ENCODE measurements at places on chromosomes 4 and X.

- DNase-seq, result no peak
These were observed 70.9 kb downstream of the EPHA5 start for GRCh38 chr4:65599340-65599739.

DNA sequence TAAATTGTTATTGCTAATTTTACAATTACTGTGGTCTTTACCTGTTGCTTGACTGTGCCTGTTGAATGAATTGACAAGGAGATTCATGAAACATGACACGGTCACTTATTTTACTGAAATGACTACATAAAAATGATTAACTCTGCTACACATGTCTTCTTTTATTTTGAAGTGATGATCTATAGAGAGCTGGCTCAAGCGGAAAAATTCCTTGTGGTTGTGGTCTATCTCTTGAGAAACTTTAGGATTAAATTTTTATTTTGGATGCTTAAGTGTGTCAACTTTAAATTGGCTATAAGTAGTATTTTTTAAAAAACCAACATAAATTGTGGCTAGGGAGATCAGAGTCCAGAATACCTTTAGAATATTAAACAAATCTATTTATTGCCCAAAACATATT is 131.8 kb upstream of the PITX2 start:
- DNase-seq, result no peak

GRCh38 chr4:99816545-99817308 is at the start of gene DAPP1:
TSS of gene DAPP1 (plus strand) at chr4:99816827. CDS start at chr4:99816914, 87 bp downstream.
- no peak for DNase-seq

DNA sequence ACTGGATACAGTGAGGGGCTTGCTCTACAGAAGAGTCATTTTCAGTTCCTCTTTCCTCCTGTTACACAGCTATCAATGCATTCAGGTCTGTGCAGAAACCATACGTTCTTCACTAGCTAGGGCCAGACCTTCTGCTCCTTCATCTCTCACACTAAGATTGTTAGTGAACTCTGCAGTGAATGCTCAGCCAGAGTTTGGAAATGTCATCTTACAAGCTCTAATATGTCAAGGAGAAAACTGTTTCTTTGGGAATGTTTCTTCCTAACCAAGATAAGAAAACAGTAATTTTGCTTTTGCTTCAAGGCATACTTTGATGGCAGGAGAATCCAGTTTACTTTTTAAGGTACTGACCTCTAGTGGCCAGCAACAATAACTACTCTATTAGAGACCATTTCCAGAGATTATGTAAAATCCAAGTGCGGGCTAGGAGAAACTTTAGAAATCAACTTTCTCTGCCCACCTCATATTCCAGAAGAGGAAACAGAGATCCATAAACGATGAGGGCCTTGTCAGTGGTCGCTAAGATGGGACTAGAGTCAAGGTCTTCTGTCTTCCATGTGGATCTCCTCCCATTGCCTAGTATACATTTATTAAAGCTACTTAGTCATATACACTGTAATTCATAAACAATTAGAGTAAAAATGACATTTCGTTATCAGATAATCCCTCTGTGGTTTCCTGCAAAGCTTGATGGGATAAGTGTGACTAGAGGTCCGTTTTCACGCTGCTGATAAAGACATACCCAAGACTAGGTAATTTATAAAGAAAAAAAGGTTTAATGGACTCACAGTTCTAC is 12.1 kb upstream of the CC2D2A start:
- DNase-seq, result peak; percentile 1

DNA sequence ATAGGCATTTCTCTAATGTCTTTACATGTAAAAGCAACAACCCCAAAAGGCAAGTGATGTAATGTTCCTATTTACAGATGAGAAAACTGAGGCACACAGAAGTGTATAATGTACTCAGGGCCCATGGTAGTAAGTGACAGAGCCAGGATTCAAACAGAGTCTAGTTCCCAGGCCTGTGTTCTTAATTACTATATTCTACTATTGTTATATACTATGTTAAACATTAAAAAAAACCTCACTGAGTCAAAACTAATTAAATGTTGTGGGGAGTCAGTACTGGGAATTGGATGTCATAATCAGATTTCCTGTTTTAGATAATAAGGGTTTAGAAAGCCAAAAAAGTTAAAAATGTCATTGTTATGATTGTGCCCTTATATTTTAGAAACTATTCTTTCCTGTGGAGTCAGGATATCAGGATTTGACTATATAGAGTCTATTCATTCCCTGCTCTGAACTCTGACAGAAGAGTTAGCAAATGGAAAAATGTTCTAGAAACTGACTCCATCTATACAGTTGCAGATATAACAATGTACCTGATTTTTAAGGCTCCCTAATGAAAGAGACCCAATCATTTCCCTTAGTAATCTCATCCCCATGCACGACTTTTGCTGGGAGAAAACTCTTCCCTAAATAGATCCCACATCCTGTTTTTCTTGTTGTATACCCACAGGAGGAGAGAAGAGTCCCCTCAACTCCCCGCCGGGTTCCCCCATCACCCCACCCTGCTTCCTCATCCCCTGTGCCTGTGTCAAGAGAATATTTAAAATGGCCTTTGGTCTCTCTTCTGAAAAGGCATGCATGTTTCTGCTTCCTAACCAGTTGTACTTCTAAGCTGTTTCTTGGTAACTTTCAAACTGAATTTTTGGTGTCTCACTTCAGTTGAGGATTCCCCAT is 69.7 kb downstream of the REELD1 start:
- DNase-seq, result no peak

GRCh38 chr4:1985780-1986577 is 22.8 kb downstream of the NELFA start:
- DNase-seq, result no peak

DNA sequence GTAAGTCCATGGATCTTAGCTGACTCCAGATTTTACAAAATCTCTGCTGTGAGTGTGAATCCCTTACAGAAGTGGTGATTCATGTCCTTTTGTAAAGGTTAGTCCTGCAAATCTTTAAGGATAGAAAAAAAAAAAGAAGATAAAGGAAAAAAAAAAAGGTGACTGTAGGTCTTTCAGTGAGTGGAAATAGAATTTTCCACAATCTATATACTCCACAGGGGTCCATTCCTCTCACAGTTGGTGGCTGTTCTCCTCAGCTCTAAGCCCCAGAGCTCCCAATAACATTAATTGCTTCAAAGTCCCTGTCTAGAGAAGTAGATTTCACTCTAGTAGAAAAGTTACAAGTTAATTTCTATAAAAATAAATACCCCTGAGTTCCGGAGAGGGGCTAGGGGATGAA is 189.1 kb downstream of the NDST4 start:
- DNase-seq, result no peak

GRCh38 chr4:157423526-157424020 is 203.0 kb downstream of the GRIA2 start:
- DNase-seq, result no peak

DNA sequence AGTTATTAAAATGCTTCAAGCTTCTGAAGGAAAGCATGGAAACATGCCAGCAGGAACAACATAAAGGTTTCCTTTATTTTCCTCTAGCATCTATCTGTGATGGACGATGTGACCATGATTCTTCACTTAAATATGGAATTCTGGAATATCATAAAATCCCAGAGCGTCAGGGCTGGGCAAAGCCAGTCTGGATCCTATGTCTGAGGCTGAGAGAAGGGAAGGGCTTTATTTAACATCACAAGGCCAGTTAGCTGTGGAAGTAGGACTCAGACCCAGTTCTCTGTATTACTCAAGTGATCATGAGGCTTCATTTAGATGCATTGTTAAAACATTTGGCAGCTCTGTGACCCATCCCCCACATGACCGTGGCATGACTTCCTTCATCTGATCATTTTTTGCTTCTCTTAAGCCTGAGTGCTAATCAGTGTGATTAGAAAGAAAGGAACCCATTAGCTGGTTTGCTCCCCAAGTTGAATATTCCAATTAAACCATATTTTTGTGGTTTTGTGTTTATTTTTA is 40.9 kb upstream of the EOLA2 start:
- DNase-seq, result no peak

- no peak for DNase-seq
These were observed 7.8 kb upstream of the RRAGB start for GRCh38 chrX:55709735-55710134.

- DNase-seq, result no peak
These were observed 210.9 kb downstream of the SLIT2 start for GRCh38 chr4:20462426-20463175.

- DNase-seq, result no peak
These were observed 429.1 kb downstream of the SPRY1 start for GRCh38 chr4:123825596-123826291.

DNA sequence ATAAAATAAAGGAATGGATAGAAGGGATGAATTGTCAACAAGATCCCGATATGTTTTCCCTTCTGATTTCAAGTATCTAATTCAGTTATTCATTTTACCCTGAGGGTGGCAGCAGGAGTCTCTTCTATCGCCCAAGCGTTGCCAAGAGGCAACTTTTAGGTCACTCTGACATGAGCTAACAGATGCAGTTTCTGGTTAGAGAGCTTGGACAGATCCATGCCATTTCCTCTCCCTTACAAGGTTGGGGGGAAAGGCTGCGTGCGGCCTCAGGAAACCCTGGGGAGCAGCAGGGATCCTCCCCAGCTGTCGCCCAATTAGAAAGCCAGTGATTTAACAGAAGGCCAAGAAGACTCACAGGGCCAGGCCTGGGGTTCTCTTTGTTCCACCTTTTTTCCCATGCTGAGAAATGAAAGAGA is 35.3 kb upstream of the WAS start:
- DNase-seq, result no peak

GRCh38 chr4:174611792-174612191 is 89.5 kb upstream of the HPGD start:
- DNase-seq, result no peak

DNA sequence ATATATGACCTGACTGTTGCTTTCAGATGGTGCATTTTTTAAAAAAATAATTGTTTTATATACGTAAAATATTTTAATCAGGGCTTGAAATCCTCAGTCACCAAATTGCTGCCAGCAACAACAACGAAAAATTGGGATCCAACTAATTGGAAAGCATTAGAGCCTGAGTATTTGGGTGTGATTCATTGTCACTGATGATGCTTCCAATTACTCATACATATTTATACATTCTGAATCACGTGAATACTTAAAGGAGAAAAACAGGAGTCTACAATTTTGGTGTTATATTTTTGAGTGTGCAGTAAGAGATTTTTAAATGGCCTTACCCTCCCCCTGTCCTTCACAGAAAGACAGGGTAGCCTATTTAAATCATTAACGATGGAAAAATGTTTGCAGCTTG is 765.6 kb upstream of the TENM3 start:
- DNase-seq, result no peak

GRCh38 chr4:157727163-157727562 is 445.7 kb downstream of the GASK1B start:
- DNase-seq, result no peak

Data from NCI-H2029 (cell line).